ENCODE measurements at places on chromosomes 5 and 9.

GRCh38 chr9:69145144-69145715 lies 28.8 kb upstream of the TJP2 start:
- no peaks in the 10 kb centered on the region for H3K27me3 ChIP-seq
- no peak for DNase-seq
- no peaks in the 10 kb centered on the region for H3K4me1 ChIP-seq
- no peaks in the 10 kb centered on the region for H3K36me3 ChIP-seq

DNA sequence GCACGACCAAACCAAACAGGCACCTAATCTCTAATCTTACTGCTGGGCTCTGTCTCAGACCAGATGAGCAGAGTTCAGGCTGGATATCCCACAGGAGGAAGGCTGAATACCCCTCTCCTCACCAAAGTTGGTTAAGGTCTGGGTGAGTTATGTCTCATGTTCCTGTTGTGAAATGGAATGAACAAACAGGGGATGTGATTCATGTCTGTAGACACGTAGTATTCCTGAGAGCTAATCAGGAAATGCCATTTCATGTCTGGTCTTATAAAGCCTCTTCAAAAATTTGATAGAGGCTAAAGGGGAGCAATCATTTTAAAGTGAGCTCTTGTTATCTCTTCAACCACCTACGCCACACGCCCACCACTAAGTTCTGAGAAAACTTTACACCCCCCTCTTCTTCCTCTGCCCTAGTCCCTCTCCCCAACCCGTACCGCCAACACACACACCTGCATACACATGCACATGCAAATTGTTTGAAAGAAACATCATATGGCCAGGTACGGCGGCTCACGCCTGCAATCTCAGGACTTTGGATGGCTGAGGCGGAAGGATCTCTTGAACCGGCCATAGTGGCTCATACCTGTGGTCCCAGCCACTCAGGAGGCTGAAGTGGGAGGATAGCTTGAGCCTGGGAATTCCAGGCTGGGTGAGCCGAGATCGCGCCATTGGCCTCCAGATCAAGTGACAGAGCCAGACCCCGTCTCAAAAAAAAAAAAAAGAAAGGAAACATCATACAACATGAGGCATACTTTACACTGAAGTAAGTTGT lies 69.8 kb upstream of the RAI14 start:
- peaks cover 12% of the 10 kb centered on the region for H3K4me1 ChIP-seq

DNA sequence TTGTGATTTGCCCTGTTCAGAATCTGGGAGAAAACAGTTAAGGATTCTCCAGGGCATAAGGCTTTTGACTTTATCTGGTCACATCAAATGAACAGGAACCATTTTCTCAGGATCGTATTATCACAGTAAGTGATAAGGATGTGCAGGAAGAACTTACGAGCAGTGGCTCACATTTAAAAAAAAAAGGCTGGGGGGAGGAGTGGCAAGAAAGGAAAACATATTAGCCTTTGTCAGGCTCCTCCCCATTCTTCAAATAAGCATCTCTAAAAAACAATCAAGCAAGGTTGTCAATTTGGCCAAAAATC lies 234.3 kb upstream of the TMEM161B start:
- no peak for DNase-seq
- no peaks in the 10 kb centered on the region for H3K36me3 ChIP-seq
- peaks cover 12% of the 10 kb centered on the region for H3K4me1 ChIP-seq
- no peak overlapping the region for H3K4me3 ChIP-seq
- H3K27ac ChIP-seq, result no peak overlapping the region

- H3K36me3 ChIP-seq, result no peaks in the 10 kb centered on the region
- no peak overlapping the region for H3K27ac ChIP-seq
- H3K4me3 ChIP-seq, result no peak overlapping the region
- DNase-seq, result no peak
Observed at GRCh38 chr5:15117688-15118087, 246.1 kb upstream of the ANKH start.

DNA sequence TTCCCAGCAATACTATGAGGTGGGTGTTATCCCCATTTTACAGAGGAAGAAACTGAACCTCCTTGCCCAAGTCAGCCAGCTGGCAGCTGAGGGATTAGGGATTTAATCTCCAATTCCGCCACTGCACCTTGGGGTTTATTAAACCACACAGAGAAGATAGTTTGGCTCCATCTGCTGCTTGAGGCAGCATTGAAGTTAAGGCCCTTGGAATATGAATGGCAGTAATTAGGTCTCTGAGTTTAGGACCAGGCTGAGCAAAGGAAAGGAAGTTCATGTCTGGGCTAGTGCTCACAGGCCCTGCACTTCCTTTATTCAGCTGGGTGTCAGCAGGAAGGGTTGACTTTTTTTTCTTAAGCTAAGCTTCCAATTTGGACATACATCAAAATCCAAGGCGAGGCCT lies 86.9 kb upstream of the GDNF start:
- H3K4me3 ChIP-seq, result no peak overlapping the region
- no peaks in the 10 kb centered on the region for H3K36me3 ChIP-seq
- H3K27ac ChIP-seq, result no peak overlapping the region
- no peaks in the 10 kb centered on the region for H3K27me3 ChIP-seq

DNA sequence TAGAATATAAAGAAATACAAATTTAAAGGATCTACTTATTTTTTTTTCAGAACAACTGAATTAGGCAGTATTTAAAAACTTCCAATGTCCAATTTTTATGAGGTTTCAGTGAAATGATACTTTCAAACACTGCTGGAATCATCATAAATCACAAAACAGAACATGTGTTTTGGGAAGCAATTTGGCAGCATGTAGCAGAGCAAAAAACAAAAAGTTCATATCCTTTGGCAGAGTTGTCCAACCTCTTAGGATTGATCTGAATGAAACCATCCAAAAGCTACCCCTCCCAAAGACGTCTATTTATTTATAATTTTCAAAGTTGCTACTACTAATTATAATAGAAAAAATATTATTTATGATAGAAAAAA lies 192.4 kb upstream of the PUM3 start:
- H3K27me3 ChIP-seq, result no peaks in the 10 kb centered on the region
- DNase-seq, result no peak
- no peak overlapping the region for H3K4me3 ChIP-seq
- no peak overlapping the region for H3K27ac ChIP-seq

DNA sequence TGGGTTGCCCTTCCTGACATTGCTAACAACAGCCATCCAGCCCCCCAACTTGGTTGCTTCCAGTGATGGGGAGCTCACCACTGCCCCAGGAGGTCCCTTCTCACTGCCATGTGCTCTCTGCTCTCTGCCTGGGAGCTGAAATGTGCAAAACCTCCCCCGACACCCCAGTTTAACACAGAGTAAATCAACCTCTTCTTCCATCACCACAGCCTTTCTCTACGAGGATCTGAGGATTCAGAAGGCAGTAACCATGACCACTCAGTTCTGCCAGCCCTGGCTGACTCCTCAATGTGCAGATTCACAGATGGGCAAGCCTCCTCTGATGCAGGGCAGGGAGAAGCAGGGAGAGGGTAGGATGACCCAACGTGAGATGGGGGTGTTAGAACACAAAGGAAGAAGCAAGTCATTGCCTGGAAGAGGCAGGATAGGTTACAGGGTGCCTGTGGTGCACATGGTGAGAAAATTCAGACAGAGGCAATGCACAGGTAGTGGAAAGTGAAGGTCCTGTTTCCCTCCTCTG lies 185.0 kb downstream of the DAB2IP start:
- no peaks in the 10 kb centered on the region for H3K27me3 ChIP-seq
- H3K4me3 ChIP-seq, result no peak overlapping the region
- H3K36me3 ChIP-seq, result no peaks in the 10 kb centered on the region
- no peaks in the 10 kb centered on the region for H3K4me1 ChIP-seq

- no peak overlapping the region for H3K27ac ChIP-seq
- no peaks in the 10 kb centered on the region for H3K27me3 ChIP-seq
- DNase-seq, result peak; percentile 1
- H3K4me3 ChIP-seq, result no peak overlapping the region
Observed at GRCh38 chr5:84779186-84779585, 394.5 kb upstream of the EDIL3 start.

DNA sequence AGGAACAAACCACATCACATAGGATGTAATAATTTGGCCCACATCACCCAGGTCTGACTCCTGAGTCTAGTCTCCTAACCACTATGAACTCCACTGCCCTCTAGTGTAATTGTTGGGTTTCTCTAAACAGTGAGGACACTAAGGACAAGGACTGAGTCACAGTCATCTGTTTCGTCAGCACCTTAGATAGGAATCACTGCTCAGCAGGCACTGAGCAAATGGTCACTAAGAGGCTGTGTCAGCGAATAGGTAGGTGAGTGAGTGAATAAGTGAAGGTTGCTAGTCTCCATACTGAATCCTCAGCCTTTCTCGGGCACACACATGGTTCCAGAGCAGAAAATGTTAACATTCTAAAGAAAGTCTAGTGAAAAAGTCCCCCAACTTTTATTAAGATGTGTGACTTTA lies 278.6 kb downstream of the SPOCK1 start:
- DNase-seq, result peak; percentile 70
- no peaks in the 10 kb centered on the region for H3K36me3 ChIP-seq

DNA sequence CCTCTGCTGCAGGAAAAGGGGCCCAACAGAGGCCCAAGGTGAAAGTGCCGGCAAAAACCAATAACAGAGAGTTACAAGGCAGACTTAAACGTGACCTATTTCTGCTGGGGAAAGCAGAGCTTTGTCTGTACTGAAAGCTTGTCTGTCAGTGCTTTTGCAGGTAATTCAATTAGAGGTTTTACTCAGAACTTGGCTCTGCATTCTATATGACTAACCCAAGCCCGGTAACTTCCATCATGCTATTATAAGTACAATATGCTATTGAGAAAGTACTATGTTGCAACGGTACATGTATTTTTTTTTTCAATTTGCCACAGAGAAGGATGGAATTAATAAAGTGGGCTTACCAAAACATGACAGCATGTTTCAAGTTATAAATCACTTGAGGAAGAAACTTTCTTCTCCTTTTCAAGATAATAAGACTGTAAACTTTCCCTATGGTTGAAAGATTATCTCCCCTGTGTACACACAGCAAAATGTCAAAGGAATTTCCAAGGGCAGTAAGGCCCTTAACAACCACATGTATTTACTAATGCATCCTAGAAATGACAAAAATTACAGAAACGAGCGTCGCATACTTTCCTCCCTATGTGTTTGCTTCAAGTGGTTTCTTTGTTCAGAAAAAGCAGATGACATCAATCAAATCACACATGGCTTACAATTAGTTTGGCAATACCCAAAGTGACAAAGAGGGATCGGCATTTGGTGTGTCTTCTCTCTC lies 282.4 kb downstream of the EFNA5 start:
- H3K36me3 ChIP-seq, result peaks cover 12% of the 10 kb centered on the region
- H3K4me1 ChIP-seq, result peaks cover 54% of the 10 kb centered on the region
- no peak overlapping the region for H3K27ac ChIP-seq
- no peak for DNase-seq

GRCh38 chr9:73411494-73411893 lies 259.8 kb downstream of the ANXA1 start:
- no peaks in the 10 kb centered on the region for H3K27me3 ChIP-seq
- no peak overlapping the region for H3K4me3 ChIP-seq
- H3K27ac ChIP-seq, result no peak overlapping the region

- DNase-seq, result no peak
- no peaks in the 10 kb centered on the region for H3K36me3 ChIP-seq
- H3K27ac ChIP-seq, result no peak overlapping the region
- no peaks in the 10 kb centered on the region for H3K27me3 ChIP-seq
- peaks cover 11% of the 10 kb centered on the region for H3K4me1 ChIP-seq
Observed at GRCh38 chr5:169435506-169436229, 134.7 kb upstream of the SLIT3 start.

DNA sequence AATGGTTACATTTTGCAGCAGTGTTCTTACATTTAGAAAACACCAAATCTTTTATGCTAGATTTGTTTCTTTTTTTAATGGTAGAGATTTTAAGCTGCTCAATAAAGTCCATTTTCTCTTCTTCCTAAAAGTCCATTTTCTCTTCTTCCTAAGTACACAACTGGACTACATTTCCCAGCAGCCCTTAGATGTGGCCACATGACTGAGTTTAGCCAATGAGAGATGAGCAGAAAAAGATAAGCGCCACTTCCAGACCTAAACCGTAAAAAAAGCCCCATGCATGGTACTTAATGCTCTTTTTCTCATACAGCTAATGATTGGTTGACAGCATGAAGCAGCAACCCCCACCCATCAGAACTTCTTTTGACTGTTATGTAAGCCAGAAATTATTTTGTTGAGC lies 206.7 kb downstream of the FAM114A2 start:
- H3K4me3 ChIP-seq, result no peak overlapping the region
- H3K27ac ChIP-seq, result no peak overlapping the region
- H3K27me3 ChIP-seq, result no peaks in the 10 kb centered on the region
- no peaks in the 10 kb centered on the region for H3K36me3 ChIP-seq
- no peaks in the 10 kb centered on the region for H3K4me1 ChIP-seq
- peak; percentile 50 for DNase-seq

DNA sequence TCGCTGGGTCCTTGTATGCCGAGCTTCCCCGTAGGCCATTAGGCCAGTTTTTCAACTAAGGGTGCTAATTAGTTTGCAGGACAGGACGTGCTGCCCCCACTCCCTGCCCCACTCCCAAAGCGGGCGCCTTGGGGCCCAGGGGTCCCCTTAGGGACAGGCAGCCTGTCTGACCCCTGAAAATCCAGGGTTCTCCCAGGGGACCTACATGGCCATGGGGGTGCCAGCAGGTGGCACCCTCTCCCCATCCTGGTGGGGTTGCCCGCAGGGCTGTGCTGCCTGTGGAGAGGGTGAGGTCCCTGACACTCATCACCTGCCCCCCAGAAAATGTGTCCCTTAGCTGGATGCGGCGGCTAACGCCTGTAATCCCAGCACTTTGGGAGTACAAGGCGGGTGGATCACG lies 8.5 kb upstream of the CCDC187 start:
- no peaks in the 10 kb centered on the region for H3K36me3 ChIP-seq
- DNase-seq, result peak; percentile 69

DNA sequence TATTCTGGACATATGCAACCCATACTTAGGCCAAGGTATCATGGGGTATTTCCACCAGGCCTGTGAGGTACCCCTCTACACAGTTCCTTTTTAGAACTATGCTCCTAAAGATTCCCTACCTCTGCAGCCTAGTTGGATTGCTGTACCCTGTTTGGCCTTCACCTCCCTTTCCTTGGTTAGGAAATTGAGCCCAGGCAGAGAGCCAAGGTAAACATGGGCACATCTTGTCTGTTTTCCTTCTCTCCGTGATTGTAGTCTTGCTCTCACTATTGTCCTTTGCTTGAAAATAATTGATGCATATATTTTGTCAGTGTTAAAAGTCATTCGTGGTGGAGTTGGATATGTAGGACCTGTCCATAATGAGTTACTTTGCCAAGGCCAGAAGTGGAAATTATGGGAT lies 26.7 kb downstream of the BDP1 start:
- no peak overlapping the region for H3K27ac ChIP-seq
- no peaks in the 10 kb centered on the region for H3K4me1 ChIP-seq
- no peak for DNase-seq
- H3K4me3 ChIP-seq, result no peak overlapping the region
- H3K27me3 ChIP-seq, result no peaks in the 10 kb centered on the region

DNA sequence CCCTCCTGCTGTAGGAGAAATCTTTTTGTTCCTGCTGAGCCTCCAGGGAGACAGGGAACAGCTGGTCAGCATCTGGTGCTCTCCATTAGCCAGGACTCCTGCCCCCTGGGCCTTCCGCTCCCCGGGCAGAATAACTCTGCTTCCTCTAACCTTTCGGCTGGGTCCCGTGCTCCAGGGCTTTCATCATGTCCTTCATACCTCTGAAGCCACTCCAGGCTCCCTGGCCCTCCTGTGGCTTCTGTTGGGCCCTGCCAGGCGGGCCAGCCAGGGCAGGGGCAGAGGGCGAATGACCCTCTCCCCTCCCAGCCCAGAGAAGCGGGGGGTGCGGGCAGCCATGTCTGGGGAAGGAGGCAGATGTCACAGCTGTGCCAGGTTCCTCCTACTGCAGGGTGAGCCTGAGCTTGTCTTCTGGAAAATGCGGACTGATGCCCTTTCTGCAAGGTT lies 81.7 kb upstream of the LMX1B start:
- H3K27ac ChIP-seq, result no peak overlapping the region
- no peak overlapping the region for H3K4me3 ChIP-seq
- no peaks in the 10 kb centered on the region for H3K36me3 ChIP-seq
- H3K27me3 ChIP-seq, result peaks cover 40% of the 10 kb centered on the region
